Neural crest cell (in vitro differentiated cells): ENCODE measurements at places on chromosomes 4 and X. TPM values are rescaled to one million over a fixed set of nuclear protein-coding genes. Genes with fewer than 3 reads are reported as not detected.

- no peak for DNase-seq
These were observed 99.8 kb upstream of the H2AZ1 start for GRCh38 chr4:100049872-100050271.

- no peak for DNase-seq
These were observed 285.0 kb upstream of the AADAT start for GRCh38 chr4:170374770-170375169.

DNA sequence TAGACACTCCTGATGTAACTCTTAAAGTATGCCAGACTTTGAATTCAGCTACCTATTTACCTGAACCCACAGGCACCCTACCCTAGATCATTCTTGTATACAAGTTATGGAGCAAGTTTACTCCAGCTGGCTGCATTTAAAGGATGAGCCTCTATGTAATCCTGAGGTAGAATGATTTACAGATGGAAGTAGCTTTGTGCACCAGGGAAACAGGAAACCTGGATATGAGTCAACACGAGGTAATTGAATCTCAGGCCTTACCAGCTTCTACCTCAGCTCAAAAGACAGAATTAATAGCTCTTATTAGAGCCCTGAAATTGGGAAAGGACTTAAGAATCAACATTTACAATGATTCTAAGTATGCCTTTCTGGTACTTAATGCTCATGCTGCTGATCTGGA, 119.8 kb downstream of the AGTR2 start:
- DNase-seq = no peak

GRCh38 chr4:17301266-17301665, 210.6 kb downstream of the QDPR start:
- no peak for DNase-seq

- no peak for DNase-seq
These were observed 42.1 kb downstream of the HMX1 start for GRCh38 chr4:8829584-8829983.

- DNase-seq = no peak
These were observed 95.5 kb downstream of the EIF4E start for GRCh38 chr4:98833384-98833783.

- no peak for DNase-seq
These were observed 15.8 kb upstream of the SFRP2 start for GRCh38 chr4:153804722-153805121.

DNA sequence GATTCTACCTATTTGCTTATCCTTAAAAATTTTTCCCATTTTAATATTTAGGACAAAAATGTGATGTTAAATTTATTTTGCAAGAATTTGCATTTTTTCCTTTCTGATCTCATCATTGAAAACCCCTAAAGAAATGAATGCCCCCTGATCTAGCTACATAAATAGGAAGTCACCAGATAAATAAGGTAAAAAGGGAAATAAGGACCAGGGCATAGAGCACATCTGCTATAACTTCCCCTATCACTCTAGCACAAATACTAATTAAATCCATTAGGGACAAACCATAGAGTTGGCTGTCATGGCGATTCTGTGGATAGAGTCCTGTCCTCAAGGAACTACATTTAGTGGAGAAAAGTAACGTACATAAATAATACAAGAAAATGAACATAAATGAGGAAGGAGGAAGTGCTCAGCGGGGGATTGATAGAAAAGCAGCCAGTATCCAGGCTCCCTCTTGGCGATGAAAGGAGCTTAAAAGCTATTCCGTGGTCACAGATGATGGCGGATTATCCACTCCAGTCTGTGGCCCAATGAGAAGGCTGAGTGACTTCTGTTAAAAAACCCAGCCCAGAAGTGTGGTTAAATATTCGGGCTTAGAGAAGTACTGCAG, 76.9 kb upstream of the RPL34 start:
- no peak for DNase-seq

DNA sequence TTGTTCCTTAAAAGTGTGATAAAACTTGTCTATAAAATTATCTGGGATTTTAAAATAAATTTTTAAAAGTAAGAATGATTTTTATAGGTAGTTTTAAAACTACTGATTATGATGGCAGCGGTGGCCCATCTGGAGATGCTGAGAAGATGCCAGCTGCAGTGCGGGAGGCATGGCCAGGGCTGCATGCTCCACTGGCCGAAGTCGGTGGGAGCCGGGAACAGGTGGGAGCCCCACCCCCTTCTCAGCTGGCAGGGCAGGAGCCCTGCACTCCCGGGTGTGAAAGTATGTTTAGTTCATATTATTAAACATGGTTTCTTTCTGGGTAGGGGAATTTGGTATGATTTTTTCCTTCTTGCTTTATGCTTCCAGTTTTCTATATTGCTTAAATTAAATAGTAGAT, 63.8 kb downstream of the CORIN start:
- no peak for DNase-seq

GRCh38 chr4:80393970-80394250, 58.4 kb downstream of the CFAP299 start:
- no peak for DNase-seq

- DNase-seq = no peak
These were observed 129.6 kb upstream of the RASGEF1B start for GRCh38 chr4:81601358-81601694.

- no peak for DNase-seq
These were observed 266.4 kb downstream of the ARHGAP24 start for GRCh38 chr4:85741381-85741780.

- no peak for DNase-seq
These were observed 9.7 kb downstream of the PTCHD1 start for GRCh38 chrX:23344238-23344903.

GRCh38 chr4:176422511-176422910, 102.7 kb downstream of the SPCS3 start:
- no peak for DNase-seq

DNA sequence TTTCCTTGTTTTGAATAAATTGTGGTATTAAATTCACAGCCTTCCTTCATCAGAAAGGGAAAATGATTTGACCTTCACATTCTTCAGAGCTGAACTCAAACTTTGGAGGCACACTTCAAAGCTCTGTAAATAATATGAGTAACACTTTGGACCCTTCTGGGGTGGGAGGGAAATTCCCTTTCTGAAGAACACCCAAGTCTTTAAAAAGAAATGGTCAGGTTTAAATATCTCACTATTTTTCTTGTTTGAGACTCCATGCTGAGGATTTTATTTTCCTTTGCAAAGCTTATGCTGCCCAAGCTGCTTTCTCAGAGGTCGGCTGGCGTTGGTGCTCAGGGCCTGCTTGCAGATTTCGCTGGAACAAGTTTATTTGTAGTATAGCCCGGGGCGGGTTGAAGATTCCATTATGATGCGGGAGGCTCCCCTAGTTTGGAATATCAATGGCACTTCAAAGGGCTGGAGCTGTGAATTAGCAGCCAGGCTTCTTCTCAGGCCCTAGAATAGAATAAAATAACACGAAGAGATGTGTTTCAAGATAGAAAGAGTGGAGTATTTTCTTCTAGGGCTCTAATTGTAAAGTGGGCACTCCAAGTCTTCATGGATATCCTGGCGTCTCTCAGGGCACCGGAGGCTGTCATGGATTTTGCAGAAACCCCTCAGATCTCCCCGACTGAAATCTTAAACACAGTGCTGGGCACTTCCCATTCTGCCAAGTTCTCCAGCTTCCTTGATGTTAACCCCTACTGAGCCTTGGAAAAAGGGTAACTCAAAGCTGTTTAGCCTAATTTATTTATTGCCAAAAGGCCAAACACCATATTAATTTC, 315.6 kb downstream of the GPAT3 start:
- peak; percentile 15 for DNase-seq

DNA sequence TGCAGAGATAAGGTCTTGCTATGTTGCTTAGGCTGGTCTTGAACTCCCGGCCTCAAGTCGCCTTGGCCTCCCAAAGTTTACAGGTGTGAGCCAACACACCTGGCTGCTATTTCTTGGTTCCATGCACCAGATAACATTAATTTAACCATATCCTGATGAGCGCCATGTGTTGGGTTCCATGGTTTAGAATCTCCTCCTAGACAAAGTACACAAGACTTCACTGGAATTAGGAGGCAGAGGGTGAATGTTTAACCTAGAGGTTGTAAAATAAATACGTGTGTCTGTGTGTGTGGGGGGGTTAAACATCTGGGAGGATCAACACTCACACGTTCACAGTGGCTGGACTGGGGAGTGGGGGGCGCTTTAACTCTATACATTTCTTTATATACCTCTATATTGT, 32.4 kb upstream of the SORCS2 start:
- no peak for DNase-seq

GRCh38 chr4:20408611-20409010, 156.9 kb downstream of the SLIT2 start:
- DNase-seq = no peak

- no peak for DNase-seq
These were observed 14.8 kb downstream of the MSX1 start for GRCh38 chr4:4874254-4874653.

GRCh38 chr4:34417160-34417559, 1827.2 kb downstream of the ARAP2 start:
- DNase-seq = no peak

GRCh38 chrX:65607070-65607742, 60.2 kb upstream of the MSN start:
- no peak for DNase-seq

Gene TENM3
- 43.9 and 46.9 TPM in 2 replicates for total RNA-seq

Gene NXF2B
- not detected in 2 replicates for total RNA-seq

Gene CT45A10
- total RNA-seq = not detected in 2 replicates

Gene XAGE1A
- total RNA-seq = not detected in 2 replicates

Gene HPGD
- not detected in 2 replicates for total RNA-seq

Gene BMPR1B
- total RNA-seq = 24.9 and 26.8 TPM in 2 replicates

Gene ATP1B4
- not detected in 2 replicates for total RNA-seq

Gene GABRQ
- 0.84 and 0.91 TPM in 2 replicates for total RNA-seq

Gene SPATA18
- total RNA-seq = 3.0 and 5.4 TPM in 2 replicates

Gene IL3RA
- total RNA-seq = not detected in 2 replicates

Gene RNF212
- total RNA-seq = 2.7 and 5.0 TPM in 2 replicates
